Transverse colon (tissue), 4 donors: ENCODE measurements at places on chromosomes 2 and 18.

GRCh38 chr18:2641638-2642037 is 13.9 kb upstream of the SMCHD1 start:
- DNase-seq, result no peak

DNA sequence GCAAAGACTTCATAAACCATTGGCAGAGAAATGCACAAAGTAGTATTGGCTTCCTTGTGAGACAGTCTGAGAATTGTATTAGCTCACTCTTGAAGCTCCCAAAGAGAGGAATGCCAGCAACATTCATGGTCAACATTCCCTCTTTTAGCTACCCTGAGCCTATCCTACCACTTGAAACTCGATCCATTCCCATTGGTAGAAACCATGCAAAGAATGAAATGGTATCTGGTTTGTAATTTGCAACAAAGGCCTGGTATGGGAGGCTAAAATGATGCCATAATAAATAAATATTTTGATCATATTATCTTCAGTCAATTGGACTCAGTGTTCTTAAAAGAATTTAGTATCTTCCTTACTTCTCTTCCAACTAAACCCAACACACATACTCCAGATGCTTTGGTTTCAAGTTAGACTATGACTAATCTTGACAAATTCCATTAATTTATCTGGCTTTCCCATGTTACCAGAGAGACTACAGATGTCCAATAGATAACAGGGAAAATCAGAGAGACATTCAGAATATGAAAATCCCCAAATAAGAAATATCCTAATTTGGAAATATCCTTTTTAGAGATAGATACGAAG is 102.9 kb downstream of the DHRS9 start:
- no peak for DNase-seq

DNA sequence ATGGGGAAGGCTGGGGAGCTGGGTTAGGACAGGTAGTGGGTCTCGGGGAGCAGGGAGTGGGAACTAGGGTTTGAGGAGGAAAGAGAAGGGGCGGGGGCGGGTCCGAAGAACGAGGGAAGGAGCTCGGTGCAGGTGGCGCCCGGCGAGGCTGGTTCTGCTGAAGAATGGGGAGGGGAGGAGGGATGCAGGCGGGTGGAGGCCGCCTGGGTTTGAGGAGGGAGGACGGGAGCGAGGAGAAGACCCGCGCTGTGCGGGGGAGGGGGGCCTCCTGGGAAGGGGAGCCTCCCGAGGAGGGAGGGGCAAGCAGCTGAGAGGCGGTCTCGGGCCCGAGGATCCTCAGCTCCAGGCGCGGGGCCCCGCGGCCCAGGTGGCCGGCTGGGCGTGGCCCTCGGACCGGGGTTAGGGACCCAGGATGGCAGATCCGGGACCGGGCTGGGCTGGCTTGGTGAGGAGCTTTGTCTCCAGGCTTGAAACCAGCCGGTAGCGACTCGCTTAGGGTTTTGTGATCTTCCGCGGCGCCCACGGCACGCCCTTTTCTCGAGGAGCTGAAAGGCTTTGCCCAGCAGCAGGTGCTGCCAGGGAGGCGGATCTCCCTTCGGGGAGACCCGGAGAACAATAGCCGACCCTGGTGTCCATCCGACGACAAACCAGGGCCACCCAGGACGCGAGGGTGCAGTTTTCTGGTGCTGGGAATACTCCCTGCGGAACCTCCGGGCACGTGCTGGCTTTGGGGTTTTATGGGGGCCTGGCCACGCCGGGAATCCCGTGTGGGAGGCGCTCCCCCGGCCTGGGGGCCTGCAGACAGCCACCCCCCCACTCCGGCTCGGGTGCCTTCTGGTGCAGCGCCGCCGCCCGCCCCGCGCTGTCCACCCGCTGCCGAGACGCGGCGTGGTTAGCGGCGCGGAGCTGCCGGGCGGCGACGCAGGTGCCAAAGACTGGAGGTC is 1.4 kb downstream of the DPYSL5 start:
- no peak for DNase-seq

DNA sequence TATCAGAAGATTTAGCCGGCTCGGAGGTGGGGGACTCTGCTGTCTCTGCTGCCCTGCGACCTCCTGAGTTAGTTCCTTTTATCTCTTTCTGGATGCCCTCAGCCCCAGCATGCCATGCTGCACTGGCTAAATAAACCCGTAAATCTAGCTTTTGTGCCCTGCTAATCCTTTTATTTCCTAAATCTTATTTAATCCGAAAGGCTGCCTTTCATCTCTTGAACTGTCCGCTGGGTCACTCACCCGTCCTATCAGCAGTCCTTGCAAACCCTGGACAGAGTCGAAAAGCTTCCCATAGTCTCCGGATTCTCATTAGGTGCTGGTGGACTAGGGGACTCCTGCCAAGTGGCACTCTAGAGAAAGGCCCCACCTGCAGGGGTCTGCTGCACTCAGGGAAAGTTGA is 122.0 kb upstream of the APCDD1 start:
- DNase-seq, result no peak

DNA sequence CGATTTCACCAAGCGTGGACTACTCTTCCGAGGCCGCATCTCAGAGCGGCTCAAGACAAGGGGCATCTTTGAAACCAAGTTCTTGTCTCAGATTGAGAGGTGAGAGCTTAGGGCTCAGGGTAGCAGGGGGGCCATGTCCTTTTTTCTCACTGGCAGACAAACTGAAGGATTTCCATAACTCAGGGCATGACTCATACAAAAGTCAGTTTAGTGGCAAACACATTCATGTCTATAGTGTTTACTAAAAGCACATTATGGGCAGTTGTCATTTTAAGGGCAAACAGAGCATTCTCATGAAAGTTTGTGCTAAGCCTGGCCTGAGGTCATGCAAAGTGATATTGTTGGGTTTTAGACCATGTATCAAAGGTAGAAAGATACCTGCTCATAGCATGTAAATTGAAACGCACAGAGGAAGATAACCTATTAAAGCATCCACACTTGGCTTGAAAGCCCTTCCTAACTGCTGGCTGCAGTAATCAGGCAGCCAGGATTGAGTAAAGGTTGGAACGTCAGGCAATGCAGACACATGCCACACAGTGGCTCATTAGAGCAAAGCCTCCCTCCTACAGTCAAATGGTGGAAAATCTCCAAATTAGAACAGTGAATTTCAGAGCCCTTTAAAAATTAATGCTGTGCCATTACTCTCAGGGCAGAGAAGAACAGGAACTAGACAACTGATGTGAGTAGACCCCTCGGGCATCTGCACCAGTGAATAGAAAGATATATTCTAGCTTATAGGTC is 54.2 kb downstream of the HK2 start:
- DNase-seq, result no peak

DNA sequence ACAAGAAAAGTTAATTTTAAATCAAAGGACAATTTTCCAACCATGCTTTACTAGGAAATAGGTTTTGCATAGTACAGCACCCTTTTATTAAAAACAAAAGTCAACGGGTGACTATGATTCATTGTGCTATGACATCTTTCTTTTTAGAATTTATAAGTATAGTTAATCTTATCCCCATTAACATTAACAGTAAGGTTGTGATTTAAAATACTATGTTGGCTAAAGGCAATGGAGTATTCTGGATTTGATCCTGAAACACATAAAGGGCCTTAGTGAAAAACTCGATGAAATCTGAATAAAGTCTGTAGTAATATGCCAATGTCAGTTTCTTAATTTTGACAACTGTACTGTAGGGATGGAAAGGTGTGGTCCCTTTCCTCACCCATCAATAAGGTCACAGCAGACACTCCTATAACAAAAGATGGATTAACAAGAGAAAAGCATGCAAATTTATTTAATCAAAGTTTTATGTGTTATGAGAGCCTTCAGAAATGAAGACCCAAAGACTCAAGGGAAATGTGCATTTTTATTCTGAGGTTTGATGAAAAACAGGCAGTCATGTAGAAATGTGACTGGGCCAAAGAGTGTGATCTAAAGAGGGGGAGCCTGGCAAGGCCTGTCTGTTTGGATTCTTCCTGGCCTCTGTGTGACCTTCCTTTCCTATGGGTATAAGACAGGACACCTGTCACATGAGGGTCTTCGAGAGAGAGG is 731.4 kb downstream of the TSN start:
- DNase-seq, result no peak

DNA sequence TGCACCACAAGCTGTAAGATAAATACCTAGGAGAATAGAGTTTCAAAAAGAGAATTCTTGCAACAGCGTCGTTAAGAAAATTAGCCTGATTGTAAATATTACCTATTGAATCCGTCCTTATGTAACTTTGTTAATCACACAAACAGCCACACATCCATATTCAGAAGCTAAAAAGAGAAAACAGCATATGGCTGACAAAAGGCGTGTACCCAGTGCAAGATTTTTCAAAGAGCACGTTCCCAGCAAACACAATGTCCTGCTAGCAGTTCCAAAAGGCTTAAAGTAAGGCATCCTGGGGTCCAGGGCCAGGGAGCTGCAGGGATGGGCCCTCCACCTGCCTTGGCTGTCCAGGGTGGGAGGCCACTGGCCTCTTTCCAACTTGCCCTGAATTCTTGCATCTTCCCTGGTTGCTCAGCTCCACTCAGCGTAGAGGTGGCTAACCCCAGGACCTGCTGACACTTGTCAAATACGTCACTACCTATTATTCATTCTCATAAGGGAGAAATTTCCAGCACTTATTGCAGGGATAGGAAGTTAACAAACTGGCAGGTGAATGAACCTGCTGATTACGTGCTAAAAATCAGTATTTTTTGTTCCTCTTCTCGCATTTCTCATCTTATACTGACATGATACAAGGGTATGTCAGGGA is 102.1 kb upstream of the NEDD4L start:
- DNase-seq, result no peak

DNA sequence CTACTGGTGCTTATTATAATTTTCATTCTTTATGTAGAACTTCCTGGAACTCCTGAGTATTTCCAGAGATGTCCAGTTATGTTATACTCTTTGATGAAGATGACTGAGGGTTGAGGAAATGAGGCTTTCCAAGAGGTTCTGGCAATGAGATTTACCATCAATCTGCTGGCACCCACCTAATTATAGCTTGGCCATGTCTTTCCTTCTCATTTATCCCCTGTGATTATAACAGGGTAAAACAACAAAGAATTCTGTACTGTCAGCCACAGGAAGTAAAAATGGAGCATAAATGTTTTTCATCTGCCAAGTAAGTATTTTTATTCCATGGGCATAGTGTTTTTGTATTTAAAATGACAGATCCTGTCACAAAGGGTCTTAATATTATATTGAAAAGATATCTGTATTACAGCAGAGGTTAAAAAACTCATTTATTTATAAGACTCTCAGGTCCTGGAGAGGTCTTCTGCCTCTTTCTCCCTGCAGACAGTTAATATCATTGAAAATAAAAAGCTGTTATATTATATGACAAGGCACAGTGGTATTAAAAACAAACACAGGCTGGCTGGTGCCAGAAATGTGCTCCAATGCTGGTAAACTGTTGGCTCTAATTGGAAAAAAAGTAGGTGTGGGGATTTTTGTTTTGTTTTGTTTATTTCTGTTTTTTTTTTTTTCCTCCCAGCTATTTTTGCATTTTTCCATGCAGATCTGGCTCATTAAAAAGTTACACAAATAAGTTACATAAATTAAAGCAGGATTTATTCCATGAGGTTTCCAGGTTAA is 1764.1 kb upstream of the CELF4 start:
- no peak for DNase-seq

DNA sequence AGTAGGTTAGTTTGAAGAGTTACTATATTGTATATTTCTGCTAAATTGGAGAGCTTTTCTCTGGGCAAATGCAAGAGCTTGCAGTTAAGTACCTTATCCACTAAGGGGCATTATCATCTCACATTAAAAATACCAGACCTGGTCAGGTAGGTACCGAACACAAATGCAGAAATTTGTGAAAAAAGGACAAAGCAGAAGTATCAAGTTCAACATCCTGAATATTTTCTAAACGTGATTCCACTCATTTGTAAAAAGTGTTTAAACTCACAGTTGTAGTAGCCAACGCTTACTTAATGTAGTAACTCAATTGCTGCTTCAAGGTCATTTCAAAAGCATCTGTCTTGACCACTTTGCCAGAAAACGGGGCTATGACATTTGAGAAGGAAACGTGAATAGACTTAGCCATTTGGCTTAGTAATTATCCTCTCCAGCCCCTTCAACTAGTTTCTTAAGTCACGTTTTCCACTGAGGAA is 52.1 kb downstream of the CYRIA start:
- no peak for DNase-seq

DNA sequence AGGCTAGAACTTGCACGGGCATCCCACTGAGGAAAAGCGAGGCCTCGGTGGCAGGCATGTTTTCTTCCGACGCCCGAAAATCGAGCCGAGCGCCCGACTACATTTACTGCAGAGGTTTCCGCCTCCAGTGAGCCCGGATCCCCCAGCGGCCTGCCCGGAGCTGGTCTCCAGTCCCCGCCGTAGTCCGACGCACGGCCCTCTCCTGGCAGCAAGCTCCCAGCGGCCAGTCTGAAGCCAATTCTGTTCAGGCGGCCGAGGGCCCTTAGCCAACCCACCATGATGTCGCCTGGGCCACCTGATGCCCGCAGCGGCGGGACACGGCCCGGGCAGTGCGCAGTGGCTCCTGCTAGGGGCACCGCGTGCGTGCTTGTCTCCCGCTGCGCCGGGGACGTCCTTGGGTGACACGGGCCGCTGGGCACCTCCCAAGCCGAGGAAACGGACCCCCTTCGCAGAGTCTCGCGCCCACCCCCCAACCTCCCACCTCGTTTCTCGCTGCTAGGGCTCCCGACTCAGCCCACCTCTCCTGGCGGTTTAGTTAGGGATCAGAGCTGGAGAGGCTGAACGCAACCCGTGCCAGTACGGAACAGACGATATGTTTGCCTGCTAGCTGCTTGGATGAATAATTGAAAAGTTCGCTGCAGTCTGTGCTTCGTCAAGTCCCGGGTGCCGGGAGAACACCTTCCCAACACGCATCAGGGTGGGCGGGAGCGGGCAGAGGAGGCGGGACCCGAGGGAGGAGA is 5.3 kb downstream of the ONECUT2 start:
- DNase-seq, result no peak

DNA sequence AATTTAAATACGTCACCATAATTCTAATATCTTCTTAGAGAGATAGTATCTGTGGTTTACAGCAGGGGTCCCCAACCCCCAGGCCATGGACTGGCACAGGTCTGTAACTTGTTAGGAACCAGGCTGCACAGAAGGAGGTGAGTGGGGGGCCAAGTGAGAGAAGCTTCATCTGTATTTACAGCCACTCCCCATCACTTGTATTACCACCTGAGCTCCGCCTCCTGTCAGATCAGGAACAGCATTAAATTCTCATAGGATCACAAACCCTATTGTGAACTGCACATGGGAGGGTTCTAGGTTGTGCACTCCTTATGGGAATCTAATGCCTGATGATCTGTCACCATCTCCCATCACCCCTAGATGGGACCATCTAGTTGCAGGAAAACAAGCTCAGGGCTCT is 282.6 kb downstream of the ICOS start:
- DNase-seq, result no peak

- peak; percentile 29 for DNase-seq
Measured at GRCh38 chr2:71926089-71926447, 221.6 kb downstream of the CYP26B1 start.
